ENCODE measurements at places on chromosomes 6 and 20.

GRCh38 chr6:127299522-127300240 is 33.0 kb downstream of the RNF146 start:
- DNase-seq: no peak

GRCh38 chr6:15439410-15440025 is 193.6 kb downstream of the JARID2 start:
- DNase-seq: no peak

- no peak for DNase-seq
Observed at GRCh38 chr6:39344821-39345280, 22.3 kb upstream of the KCNK16 start.

GRCh38 chr6:34667481-34668238 is 28.9 kb downstream of the ILRUN start:
- no peak for DNase-seq

GRCh38 chr20:2984028-2984501 is 59.4 kb upstream of the GNRH2 start:
- no peak for DNase-seq

GRCh38 chr20:24917797-24918578 is 31.1 kb upstream of the CST7 start:
- DNase-seq: no peak

DNA sequence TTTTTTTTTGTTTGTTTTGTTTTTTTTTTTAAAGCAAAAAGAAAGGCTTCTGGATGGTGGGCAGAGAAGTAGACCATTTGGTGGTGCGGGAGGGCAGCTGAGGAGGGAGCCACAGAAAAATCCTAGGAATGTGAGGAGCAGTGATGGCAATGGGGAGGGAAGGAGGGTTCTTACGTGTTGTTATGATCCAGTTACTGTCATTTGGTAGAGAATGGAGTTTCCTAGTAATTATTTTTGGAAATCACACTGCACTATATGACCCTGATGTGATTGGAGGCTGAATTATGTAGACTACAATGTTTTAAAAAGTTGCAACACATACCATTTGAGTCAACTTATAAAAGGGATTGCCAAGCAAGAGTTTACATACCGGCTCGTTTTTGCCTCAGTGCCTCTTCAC is 22.1 kb downstream of the ADGRF5 start:
- DNase-seq: no peak

GRCh38 chr6:149393002-149393679 is 6.9 kb upstream of the SUMO4 start:
- no peak for DNase-seq

DNA sequence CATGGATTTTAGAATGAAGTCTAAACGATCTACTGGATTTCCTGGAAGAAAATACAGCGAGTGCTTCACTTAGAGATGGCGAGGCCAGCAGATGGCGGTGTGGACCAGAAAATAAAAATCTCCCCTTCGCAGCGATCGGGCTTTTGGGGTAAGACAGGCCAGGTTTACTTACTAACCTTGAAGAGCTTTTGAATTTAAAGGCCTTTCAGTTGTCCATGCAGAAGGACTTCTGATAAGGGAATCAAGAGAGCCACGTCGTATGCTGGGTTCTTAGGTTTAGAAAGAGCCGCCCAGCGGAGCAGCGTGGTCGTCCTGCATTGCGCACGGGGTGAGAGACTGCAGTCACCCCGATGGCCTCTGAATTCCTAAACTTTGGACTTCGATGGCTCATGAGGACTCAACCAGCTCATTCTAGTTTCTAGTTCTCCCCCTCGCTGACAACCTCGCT is 125.2 kb upstream of the RALGAPA2 start:
- DNase-seq: no peak

GRCh38 chr6:14736554-14736953 is 509.3 kb upstream of the JARID2 start:
- DNase-seq: no peak

- peak; percentile 34 for DNase-seq
Observed at GRCh38 chr20:12058216-12058615, 140.5 kb downstream of the BTBD3 start.

GRCh38 chr6:71486461-71486860 is 197.8 kb downstream of the OGFRL1 start:
- no peak for DNase-seq

DNA sequence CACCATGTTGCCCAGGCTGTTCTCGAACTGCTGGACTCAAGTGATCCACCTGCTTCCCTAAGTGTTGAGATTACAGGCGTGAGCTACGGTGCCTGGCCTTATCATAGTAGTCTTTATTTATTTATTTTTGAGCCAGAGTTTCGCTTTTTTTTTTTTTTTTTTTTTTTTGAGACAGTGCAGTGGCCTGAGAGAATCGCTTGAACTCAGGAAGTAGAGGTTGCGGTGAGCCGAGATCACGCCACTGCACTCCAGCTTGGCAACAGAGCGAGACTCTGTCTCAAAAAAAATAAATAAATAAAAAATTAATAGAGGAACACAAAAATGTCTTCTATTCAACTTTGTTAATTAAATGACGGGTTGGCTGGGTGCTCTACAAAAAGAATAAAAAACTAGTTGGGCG is 12.9 kb downstream of the MAPRE1 start:
- DNase-seq: no peak

DNA sequence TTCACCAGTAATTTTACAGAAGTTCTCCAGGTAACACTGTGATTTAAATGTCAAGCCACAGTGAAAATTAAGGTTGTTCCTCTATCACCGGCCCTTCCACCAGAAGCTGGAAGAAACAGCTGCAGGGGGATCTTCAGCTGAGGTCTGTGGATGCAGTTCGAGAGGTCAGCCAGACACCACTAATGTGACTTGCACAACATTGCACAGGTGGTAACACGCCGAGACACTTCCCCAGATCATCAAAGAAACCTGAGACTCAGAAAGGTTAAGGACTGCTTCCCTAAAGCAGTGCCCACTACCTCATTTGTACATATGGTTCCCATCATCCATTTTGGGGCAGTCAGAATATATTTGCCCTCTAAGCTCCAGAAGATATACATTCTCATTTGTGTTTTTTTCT is 8.1 kb upstream of the SERPINB9 start:
- no peak for DNase-seq

- DNase-seq: no peak
Observed at GRCh38 chr20:35252037-35252461, 25.6 kb downstream of the MMP24 start.

DNA sequence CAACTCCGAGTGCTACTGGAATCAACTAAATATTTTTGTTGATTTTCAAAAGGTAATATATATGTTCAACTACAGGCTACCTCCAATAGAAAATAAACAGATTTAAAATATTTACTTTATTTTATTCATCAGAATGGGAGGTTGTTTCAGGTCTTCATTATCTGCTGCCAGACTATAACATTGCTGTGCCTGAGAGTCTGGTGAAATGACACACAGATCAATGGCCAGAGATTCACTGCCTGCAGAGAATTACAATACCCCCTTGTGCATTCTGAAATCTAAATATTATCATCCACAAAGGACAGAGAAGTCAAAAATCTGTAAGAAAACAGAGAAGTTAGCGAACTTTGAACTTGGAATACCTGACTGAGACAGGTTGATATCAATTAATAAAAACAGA is 667.8 kb upstream of the GJE1 start:
- no peak for DNase-seq

DNA sequence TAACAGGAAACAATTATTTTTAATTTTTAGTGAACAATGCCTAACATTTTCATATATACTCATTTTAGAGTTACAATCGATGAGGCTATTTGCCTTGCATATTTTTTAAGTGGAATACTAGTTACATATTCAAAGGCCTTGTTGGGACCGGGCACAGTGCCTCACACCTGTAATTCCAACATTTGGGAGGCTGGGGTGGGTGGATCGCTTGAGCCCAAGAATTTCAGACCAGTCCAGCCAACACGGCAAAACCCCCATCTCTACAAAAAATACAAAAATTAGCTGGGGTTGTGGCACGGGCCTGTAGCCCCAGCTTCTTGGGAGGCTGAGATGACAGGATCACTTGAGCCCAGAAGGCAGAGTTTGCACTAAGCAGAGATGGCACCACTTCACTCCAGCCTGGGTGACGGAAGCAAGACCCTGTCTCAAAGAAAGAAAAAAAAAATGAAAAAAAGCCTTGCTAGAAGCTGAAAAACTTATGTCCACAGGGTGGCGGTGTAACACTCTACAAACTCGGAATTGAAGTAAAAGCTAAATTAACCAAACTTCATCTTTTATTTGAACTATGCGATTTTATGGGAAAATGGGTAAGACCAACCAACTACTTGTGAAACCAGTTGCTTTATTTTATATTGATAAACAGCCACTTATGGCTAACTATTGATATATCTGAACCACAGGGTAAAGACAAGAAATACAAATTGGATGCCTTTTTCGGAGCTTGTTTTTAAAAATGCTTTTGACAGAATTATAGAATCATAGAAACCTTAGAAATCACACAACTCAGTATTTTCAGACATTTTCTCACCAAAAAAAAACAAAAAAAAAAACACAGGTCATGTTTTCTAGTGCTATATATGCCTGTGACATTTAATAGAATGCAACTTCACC is 24.1 kb upstream of the ROS1 start:
- DNase-seq: no peak

GRCh38 chr20:5714261-5715041 is 35.8 kb upstream of the SHLD1 start:
- DNase-seq: no peak

DNA sequence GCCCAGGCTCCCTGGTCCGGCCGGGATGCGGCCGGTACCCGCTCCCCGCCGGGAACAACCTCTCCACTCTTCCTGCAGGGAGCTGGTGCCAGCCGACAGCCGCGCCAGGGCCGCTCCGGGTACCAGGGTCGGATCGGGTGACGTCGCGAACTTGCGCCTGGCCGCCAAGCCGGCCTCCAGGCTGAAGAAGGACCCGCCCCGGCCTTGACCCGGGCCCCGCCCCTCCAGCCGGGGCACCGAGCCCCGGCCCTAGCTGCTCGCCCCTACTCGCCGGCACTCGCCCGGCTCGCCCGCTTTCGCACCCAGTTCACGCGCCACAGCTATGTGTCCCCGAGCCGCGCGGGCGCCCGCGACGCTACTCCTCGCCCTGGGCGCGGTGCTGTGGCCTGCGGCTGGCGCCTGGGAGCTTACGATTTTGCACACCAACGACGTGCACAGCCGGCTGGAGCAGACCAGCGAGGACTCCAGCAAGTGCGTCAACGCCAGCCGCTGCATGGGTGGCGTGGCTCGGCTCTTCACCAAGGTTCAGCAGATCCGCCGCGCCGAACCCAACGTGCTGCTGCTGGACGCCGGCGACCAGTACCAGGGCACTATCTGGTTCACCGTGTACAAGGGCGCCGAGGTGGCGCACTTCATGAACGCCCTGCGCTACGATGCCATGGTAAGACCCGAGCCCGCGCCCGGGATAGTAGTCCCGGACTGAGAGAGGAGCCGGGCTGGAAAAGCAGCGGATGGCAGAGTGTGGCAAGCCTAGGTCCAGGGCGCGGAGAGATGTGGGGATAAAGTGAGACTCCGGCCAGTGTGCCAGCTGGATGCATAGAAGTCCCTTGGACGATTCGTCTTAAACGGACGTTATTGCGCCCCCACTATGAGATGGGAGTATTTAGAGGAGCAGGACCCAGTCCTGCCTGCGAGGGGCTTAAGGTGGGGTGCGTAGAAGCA is at the start of gene NT5E:
NT5E (plus strand) TSS at position 266 of the 942 bp plus-strand sequence; CDS start at position 323, 57 bp downstream.
- DNase-seq: no peak

DNA sequence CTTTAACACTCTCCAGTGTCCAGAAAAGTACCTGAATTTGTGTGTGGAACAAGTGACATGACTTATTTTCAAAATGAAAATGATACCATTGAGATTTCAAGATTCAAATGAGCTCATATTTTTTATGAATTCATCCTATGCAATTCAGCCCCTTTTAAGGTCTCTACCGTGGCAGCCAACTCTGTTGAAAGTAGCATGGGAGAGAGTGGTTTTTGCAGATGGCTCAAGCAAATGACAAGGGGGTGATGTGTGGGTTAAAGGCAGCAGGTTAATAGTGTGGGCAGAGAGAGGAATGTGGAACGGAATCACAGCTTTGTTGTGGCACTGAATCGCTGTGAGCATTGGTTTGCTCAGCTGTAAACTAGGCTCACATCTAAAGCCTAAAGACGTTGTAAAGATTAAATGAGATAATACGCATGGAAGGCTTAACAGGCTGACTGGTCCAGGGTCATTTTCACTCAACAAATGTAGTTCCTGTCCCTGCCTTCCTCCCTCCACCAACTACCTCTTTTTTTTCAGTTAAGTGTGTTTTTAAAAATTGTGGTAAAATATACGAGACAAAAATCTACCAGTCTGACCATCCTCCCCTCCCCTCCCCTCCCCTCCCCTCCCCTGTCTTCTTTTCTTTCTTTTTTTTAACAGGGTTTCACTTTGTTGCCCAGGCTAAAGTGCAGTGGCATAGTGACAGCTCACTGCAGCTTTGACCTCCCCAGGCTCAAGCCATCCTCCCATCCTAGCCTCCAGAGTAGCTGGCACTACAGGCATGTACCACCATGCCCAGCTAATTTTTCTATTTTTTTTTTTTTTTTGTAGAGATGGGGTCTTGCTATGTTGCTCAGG is 114.7 kb upstream of the ZNF217 start:
- no peak for DNase-seq

DNA sequence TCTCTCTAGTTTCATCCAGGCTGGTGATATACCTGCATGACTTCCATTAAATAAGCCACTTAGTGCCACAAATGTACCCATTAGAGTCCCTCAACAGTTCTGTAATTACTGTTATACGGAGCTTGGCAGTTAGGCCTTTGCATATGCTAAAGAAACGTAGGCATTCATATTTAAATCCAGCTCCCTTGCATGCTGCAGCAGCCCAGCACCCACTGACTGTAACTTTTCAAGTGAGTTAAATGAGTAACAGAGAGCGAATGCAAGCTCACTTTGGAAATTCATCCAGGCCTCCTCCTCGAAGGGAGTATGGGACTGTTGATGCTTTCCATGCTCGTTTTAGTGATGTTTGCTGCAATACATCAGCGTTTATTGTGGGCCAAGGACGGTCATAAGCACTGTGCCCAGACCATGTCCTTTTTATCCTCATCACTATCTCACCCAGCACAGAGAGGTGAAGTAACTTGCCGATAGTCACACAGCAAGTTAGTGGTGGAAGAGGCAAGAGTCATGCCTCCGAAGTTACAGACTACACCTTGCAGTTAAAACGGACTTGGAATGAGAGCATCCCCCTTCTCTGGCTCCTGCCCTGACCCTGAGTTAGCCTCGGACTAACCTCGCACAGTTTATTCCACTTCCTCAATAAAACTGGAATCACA is 179.4 kb upstream of the PDE10A start:
- no peak for DNase-seq
